ENCODE measurements at places on chromosomes 5 and 9. TPM values are rescaled to one million over a fixed set of nuclear protein-coding genes. Genes with fewer than 3 reads are reported as not detected.
A peak's percentile ranks its signal among the peaks of the same experiment; 100 is the strongest.

DNA sequence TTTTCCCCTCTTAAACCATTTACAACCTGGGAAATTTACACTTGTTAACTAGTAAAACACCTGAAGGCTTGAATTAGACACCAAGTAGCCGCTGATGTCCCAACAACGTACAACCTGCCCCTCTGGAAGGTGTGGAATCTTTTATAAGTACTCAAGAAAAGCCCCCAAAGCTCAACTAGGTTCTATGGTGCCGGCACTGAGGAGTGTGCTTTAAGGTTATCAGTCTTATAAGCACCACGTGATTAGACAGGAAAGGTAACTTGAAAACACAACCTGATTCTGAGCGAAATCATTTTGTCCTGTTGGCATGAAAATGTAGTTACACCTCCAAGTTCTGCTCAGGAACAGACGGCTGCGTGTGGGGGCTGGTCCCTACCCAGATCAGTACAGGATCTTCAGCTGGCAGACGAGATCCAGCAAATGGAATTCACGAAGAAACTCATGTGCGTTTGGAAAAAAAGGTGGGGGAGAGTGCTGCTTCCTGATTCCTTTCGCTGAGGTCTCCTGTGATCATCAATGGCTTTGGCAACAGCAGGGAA is 195.5 kb downstream of the MEF2C start:
- H3K27ac ChIP-seq = no peak overlapping the region
- peaks cover 30% of the 10 kb centered on the region for H3K4me1 ChIP-seq
- no peak for DNase-seq
- H3K4me3 ChIP-seq = no peak overlapping the region
- H3K36me3 ChIP-seq = peaks cover 15% of the 10 kb centered on the region

DNA sequence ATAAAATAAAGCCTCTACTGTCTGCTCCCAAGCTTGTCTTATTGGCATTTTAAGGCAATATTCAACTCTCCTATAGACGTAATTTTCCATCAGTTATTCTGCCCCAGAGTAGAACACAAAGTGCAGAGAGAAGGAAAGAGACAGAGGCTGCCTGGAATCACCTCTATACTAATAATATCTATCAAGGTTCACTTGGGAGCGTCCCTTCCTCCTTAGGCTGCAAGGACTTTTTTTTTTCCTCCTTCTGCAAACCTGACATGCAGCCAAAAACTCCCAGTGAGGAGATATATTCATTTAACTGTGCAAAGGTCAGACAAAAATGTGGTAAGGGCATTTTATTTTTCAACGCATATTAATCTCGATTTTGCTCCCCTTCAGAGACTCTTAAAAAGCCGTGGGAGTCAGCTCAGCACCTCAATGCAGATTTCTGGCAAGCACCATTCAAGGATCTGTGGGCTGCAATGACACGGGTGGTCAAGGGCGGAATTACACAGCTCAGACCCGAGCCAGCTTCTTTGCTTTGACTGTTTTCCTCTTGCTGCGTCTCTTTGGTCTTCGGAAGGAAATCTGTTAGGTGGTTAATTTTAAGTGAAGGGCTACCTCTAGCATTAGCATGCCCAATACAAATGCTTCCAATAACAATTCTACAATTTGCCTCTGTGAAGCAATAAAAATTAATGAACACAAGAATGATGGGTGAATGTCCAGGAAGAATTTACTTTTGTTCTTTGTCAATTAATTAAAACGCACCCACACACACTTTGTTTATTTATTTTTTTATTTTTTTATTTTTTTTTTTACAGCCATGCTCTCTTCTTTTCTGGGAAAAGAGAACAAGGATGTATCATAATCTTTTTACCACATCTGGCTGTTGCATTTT is 587.7 kb upstream of the GRAMD2B start:
- peak; percentile 62 for DNase-seq
- no peak overlapping the region for H3K27ac ChIP-seq
- no peaks in the 10 kb centered on the region for H3K27me3 ChIP-seq
- peaks cover 9% of the 10 kb centered on the region for H3K4me1 ChIP-seq
- H3K4me3 ChIP-seq = no peak overlapping the region

- DNase-seq = no peak
- H3K4me1 ChIP-seq = peaks cover 50% of the 10 kb centered on the region
- peak overlapping the region; percentile 51 for H3K4me3 ChIP-seq
These were observed 74.1 kb downstream of the AOPEP start for GRCh38 chr9:94800424-94801117.

DNA sequence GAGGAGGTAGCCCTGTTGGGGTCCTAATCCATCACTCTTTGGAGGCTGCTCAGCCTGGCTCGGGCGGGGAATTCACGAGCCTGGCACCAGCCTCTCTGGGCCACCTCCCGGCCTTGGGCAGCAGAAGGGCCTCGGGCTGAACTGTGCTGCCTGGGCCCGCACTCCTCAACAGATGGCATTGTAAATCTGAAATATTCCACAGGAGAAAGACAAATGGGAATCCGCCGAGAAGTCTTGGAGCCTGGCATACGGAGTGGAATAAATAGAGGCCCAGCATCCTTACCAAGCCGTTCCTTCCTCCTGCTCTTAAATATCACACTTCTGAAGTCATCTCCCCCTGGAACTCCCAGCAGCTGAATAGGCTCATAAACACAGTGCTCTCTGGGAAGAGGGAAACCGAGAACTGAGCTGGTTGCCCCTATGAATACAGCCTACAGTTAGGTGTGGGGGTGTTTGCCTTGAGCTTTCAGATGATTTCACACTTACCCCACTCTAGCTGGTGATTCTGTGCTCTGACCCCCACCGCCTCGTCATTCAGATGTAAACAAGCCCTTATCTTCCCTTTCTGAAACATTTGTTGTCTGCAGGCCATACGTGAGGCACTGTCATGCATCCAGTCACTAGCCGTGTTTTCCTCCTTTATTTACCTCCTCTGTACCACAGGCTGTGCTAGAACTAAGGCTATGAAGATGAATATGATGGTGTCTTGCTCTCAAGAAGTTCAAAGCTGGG is 455.0 kb upstream of the CLINT1 start:
- H3K36me3 ChIP-seq = no peaks in the 10 kb centered on the region
- H3K4me1 ChIP-seq = no peaks in the 10 kb centered on the region
- no peak overlapping the region for H3K27ac ChIP-seq
- H3K4me3 ChIP-seq = no peak overlapping the region
- no peaks in the 10 kb centered on the region for H3K27me3 ChIP-seq
- DNase-seq = no peak

GRCh38 chr9:20200991-20201431 is 412.2 kb upstream of the SLC24A2 start:
- peaks cover 16% of the 10 kb centered on the region for H3K27me3 ChIP-seq
- H3K4me3 ChIP-seq = no peak overlapping the region
- DNase-seq = no peak
- no peaks in the 10 kb centered on the region for H3K4me1 ChIP-seq
- no peak overlapping the region for H3K27ac ChIP-seq
- no peaks in the 10 kb centered on the region for H3K36me3 ChIP-seq

GRCh38 chr5:140883927-140884697 is 2.2 kb downstream of the PCDHA13 start:
- H3K27me3 ChIP-seq = no peaks in the 10 kb centered on the region
- H3K36me3 ChIP-seq = no peaks in the 10 kb centered on the region
- DNase-seq = no peak

DNA sequence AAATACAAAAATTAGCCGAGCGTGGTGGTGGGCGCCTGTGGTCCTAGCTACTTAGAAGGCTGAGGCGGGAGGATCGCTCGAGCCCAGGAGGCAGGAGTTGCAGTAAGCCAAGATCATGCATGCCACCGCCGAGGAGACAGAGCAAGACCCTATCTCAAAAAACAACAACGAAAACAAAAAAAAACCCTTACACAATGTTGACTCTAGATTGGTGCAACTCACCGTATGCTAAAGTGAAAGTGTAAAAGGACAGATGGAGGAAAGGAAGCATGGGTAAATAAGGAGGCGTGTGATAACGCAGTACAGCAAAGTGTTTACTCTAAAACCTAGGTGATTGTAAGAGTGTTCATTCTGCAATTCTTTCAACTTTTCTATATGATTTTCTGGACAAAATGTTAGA is 15.9 kb upstream of the RUFY1 start:
- no peak overlapping the region for H3K4me3 ChIP-seq
- peaks cover 3% of the 10 kb centered on the region for H3K36me3 ChIP-seq
- no peak overlapping the region for H3K27ac ChIP-seq
- H3K4me1 ChIP-seq = no peaks in the 10 kb centered on the region
- H3K27me3 ChIP-seq = no peaks in the 10 kb centered on the region
- DNase-seq = no peak

DNA sequence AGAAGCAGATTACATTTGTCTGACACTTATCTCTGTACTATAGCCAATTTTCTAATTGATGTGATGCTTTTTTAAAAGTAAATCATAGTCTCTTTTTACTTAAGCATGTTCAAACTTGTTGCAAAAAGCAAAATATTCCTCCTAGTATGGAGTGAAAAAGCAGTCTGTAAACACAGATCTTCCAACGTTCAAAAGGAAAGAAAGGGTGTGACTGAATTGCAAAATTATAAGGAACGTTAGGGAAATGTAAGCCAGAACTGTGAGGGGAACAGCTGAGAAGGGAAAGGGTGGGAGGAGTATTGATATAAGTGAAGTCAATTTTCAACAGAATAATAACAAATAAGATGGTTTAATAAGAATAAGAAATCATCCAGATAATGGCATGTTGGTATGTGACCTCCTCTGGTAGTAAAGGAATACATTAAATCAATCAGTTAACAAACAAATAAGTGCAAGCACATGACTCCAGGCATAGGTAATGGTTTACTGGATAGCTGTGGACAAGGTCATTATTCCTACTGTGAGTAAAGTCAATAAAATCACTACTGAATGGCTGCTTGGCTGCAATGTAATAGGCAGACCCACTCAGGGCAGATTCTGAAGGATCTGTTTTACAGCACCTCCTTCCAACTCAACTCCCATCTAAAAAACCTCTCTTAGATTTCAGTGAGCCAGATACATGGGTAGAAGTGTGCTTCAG is 239.1 kb upstream of the NMUR2 start:
- peaks cover 18% of the 10 kb centered on the region for H3K27me3 ChIP-seq
- no peak overlapping the region for H3K27ac ChIP-seq
- H3K36me3 ChIP-seq = no peaks in the 10 kb centered on the region
- no peaks in the 10 kb centered on the region for H3K4me1 ChIP-seq

DNA sequence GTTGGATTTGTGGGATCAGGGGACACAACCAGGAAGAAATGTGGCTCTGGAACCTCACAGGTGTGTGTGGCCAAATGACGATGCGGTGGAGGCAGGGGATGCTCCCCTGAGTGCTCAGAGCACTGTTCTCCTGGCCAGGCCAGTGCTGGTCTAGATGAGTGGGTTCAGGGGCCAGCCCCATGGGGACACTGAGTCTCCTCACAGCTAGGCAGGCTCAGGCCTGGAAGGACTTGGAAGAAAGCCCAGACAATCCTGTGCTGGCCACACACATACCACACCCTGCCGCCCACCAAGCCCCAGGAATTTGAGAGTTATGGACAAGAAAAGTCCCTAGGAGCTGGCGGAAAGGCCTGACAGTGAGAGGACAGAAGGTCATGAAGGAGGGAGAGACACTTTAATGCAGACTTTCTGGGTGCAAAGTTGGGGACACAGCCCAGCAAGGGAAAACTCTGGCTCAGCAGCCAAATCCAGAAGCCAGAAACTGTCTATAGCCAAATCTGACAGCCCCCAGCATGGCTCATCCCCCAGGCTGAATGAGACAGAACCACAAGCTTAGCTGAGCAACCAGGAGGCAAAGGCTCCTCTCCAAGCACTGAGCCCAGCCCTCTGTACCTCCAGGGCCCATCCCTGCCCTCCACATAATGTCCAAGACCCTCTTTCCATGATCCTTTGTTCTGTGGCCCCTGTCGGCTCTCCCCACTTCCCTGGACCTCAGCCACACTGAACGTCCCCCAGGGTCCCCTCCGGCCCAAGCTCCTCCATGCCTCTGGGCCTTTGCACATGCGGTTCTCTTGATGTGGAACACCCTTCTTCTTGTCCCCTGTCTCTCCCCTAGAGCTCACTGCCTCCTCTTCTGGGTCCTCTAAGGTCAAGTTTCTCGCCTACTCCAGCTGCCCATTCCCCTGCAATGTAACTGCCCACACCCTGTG is 22.4 kb downstream of the LHX6 start:
- no peaks in the 10 kb centered on the region for H3K36me3 ChIP-seq
- H3K4me3 ChIP-seq = no peak overlapping the region
- H3K4me1 ChIP-seq = no peaks in the 10 kb centered on the region

GRCh38 chr9:128099231-128099931 is 28.1 kb downstream of the PTGES2 start:
- DNase-seq = no peak
- no peaks in the 10 kb centered on the region for H3K27me3 ChIP-seq
- peak overlapping the region; percentile 81 for H3K27ac ChIP-seq
- H3K4me1 ChIP-seq = peaks cover 19% of the 10 kb centered on the region
- H3K4me3 ChIP-seq = peak overlapping the region; percentile 85
- peaks cover 68% of the 10 kb centered on the region for H3K36me3 ChIP-seq

- no peaks in the 10 kb centered on the region for H3K4me1 ChIP-seq
- no peaks in the 10 kb centered on the region for H3K36me3 ChIP-seq
- H3K4me3 ChIP-seq = no peak overlapping the region
- no peak overlapping the region for H3K27ac ChIP-seq
- DNase-seq = no peak
- peaks cover 37% of the 10 kb centered on the region for H3K27me3 ChIP-seq
These were observed 13.7 kb downstream of the IRX4 start for GRCh38 chr5:1868886-1869475.

GRCh38 chr5:118596255-118596654 is 392.1 kb downstream of the DTWD2 start:
- no peak overlapping the region for H3K27ac ChIP-seq
- H3K36me3 ChIP-seq = no peaks in the 10 kb centered on the region
- no peak for DNase-seq
- H3K27me3 ChIP-seq = no peaks in the 10 kb centered on the region

Gene PCDHGB1
- total RNA-seq = 0.20 TPM

Gene SPACA9
- total RNA-seq = 2.5 TPM

Gene WHRN
- 3.6 TPM for total RNA-seq

Gene GABRA1
- total RNA-seq = not detected

Gene IFNA13
- not detected for total RNA-seq

Gene NPR3
- 0.19 TPM for total RNA-seq

Gene HAUS6
- 15.7 TPM for total RNA-seq

Gene GNPDA1
- 54.0 TPM for total RNA-seq

Gene SLC6A18
- total RNA-seq = not detected

Gene OMD
- not detected for total RNA-seq
